ENCODE measurements at places on chromosomes 6 and 20.

DNA sequence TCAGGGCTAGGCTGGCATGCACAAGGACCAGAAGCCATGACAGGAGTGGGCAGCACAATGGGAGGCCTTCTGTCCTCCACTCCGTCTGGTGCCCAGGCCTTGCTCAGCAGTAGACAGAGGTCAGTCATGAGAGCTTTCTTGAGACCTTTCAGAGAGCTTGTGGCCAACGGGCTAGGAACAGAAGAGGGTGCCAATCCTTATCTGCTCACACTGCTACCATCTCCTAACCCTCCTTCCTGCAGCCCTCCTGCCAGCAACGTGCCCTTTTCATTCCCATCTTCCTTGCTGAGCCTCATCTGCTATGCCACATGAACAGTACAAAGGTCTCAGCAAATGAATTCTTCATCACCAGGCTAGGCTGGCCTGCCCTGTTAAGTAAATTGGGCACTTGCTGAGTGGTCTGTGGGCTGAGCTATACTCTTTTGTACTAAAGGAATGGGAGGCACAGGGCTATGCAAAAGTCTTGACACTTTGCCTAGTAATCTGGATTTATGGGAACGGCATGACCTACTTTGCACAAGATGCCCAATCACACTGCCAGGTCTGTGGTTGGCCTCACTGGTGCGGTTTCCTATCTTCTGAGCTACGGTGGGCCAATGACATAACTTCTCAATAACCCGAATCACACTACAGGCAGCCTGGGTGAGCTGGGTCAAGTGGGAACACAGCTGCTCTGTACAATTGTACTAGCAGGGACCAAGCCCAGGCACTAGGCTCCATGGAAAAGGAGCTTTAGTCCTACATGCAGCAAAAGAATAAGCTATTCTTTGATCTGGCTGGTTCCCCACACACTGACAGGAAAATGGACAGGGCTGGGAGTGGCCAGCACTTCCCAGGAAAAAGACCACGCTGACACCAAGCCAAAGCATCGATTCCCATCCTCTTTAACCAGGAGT is 47.8 kb downstream of the ELOVL5 start:
- DNase-seq: peak; percentile 35

GRCh38 chr6:145406783-145407182 is 328.5 kb downstream of the EPM2A start:
- DNase-seq: no peak

DNA sequence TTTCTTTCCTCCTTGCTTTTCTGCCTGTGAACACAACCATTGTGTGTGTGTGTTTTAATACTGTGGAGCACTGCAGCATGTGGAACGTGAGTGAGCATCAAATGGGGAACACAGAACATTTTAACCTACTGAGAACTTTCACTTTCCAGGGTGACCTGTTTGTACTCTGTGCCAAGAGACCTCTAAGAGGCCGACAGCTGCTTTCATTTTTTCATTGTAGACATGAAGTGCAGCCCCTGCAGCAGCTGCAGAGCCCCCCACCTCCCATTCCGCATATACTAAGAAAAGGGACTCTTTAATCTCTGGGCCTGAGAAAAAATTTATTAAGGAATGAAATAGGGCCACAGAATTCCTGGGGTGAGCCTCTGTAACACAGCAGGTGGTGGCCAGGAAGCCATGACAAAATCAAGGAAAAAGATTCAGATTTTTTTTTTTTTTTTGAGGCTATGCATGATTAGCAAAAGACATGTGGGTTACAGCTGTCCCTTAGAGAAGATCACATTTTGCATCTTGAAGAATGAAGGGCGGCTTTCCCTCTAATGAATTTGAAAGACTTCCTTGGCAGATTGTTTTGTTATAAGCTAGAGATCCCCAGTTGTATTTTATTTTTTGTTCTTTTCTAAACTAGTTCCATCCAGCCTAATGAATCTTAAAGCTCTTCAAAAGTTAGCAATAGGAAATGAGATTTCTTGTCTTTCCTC is 503.4 kb downstream of the CD109 start:
- no peak for DNase-seq

GRCh38 chr6:151300267-151300991 is 60.7 kb downstream of the AKAP12 start:
- no peak for DNase-seq

DNA sequence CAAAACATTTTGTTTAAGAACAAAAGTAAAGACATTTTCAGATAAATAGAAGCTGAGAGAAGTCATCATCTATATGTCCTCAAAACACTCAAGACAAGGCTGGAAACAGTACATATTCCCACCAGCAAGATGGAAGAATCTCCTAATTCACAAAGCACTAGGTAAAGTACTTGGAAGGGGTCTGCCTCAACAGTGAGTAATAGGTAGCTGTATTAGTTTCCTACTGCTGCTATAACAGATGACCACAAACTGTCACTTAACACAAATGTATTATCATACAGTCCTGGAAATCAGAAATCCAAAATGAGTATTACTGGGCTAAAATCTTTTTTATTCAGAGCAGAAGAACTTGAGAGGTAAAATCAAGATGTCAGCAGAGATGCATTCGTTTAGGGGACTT is 40.6 kb downstream of the ZKSCAN8 start:
- DNase-seq: no peak

- DNase-seq: no peak
These were observed 218.9 kb upstream of the PLCB4 start for GRCh38 chr20:8849990-8850389.

DNA sequence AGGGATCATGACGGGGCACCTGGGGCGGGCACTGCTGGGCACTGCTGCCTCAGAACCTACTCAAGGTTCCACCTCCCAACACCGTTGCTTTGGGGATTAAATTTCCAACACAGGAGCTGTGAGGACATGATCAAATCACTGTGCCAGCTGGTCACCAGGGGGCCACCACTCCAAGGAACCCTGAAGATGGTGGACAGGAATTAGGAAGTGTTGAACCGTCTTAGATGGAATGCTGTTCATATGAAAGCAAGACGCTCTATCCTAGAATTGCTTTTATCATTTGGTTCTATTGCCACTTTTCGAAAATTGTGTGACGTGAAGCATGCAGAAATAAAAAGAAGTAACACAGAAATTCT is 140.3 kb downstream of the DLL1 start:
- DNase-seq: no peak

- DNase-seq: peak; percentile 55
These were observed 681 bp downstream of the DIDO1 start for GRCh38 chr20:62925420-62926228.

- no peak for DNase-seq
These were observed 81.0 kb downstream of the NDUFAF5 start for GRCh38 chr20:13865791-13866351.

DNA sequence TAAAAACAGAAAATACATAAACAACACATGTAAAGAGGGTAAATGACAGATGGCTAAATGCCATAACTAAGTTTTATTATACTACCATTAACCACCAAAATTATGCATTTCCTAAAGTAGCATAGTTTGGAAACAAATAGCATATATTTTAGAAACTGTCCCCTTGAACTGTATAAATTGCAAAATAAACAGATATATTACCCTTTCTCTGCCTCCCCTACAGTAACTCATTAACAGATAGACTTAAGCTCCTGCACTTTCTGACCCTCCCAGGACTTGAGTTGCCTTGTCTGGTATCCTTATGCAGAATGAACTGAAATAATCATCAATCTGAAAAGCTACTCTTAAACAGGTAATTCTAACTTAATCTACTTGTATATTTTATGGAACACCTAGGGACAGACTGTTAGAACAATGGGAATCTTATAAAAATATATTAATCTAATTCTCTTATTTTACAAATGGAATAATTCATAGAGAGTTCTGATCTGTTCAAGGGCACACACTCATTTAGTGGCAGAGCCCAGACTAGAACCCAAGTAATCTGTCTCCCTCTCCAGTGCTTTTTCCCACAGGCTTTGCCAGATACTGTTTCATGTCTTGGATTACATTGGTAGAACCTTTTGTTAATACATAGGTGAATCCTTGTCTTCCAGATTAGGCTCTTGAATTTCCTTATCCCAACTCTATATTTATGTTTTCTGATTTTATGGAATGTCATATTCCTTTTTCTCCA is 50.6 kb upstream of the LOC128125822 start:
- DNase-seq: no peak

DNA sequence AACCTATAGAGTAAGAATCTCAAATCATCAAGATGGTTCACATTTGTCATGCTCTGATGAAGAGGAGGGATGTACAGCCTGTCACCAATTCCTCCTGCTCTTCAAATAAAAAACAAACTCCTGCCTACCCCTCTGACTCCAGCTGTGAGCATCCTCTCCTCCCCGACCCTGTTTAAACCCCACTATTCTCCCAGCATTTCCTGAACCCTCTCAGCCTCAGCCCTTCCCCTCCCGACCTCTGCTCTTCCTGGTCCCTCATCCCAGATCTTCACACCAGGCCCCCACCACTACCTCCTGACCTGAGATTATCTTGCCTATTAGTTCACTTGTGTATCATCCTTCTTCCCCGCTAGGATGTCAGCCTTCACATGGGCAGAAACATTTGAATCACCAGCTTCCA is 75.8 kb downstream of the ZMYND8 start:
- DNase-seq: no peak

DNA sequence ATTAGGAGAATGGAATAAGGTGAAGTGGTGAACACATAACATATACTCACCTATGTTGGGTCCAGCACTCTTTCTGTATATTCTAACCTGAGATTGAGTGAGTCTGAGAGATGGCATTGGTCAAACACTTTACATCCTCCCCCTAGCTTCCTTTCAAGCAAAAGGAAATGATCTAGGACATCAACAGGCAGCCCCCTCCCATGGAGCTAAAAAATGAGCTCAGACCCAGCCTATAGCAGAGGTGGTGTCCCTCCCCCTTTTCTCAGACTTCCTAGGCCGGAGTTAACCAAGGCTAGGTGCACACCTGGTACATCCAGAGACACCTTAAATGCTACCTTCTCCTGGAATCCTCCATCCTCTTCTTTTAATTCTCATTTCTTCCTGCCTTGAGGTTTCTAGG is 5.5 kb upstream of the SDC4 start:
- DNase-seq: no peak

DNA sequence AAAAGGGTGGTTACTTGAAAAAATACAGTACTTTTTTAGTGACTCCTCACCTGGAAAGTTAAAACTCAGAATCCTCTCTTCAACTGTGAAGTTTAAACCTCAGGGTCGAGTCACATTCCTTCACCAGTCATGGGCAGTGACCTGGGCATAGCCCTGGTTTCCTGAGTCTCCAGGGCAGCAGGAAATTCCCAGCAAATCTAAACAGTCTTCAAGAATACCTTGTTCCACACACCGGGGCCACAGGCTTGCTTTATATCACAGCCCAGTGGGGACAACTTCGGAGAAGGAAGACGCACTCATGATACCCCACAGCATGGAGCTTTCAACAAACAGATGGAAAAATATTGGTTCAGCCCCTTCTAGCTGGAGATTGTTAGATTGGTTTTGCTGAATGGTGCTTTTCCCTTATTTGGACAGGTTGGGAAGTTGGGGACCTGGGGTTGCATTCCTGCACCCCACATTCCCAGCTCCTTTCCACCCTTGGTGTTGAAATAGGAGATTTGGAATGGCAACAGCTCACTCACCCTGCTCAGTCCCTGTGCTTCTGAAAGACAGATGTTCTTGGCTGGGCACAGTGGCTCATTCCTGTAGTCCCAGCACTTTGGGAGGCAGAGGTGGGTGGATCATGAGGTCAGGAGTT is 113.0 kb upstream of the TMEM170B start:
- no peak for DNase-seq

DNA sequence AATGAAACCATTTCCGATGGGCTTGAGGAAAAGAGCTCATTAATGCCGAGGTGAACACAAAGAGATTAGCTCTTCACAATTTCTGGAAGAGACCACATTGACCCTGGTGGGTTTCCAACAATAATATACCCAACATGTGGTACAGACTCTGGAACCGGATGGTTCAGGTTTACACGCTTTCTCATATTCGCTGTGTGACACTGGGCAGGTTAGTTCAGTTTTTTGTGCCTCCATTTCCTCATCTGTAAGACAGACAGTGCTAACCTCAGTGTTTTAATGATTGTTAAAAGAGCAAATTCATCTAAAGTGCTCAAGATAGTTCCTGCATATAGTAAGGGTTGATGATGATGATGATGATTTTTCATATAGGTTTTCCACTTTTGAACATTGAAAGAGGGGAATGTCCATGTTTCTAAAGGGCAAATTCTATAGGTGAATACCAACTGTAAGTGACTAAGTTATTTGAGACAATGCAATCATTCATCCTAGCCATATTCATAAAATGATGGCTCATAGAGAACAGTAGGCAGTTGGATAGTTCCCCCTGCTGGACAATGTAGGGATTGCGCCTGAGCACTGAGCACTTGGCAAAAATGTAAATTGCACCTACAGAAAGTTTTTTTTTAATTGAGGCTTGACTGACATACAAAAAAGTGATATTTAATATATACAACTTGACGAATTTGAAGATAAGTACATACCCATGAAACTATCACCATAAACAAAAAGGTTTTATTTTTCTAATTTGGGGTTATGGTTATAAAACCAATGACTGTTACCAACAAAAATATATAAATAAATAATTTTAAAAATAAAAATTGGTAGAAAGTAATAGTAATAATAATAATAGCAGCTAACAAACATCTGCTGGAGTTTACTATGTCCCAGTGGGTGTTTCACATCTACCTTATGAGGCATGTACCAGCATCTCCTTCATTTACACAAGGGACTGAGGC is 2.1 kb upstream of the PERP start:
- DNase-seq: peak; percentile 81

DNA sequence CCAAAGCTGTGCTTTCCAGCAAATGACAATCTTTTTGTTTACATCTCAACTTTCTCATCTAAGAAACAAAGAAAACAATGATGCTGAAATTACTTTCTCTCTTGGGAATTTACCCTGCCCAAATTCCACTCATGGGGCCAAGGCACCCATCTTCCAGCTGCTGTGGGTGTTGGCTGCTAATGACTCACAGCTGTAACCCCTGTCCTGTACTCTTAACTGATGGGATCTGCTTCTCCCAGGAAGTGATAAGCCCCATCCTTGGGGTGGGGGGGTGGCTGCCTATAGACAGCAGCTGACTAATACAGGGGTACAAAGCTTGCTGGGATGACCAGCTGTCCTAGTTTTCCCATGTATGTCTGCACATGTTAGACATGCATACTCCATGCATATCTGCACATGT is 938.6 kb downstream of the C6orf118 start:
- DNase-seq: no peak

DNA sequence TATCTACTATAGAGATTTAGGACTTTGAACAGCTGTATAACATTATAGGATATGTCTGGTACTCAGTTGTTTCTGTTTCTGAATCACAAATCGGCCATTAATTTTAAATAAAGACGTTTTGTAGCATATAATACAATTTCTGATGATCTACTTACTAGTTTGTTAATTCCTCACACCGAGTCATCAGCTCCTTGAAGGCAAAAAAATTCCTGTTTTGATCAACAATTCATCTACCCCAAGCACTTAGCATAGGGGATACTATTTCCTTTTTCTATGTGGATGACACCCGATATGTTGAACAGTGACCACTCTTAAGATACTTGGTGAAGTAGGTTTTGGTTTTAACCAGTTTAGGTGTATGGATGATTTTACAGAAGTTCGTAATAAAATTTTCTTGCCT is 107.3 kb downstream of the NCOA3 start:
- DNase-seq: no peak
